Activated CD8-positive, alpha-beta memory T cell treated with anti-CD3 and anti-CD28 coated beads for 4 hours (primary cell): ENCODE measurements at places on chromosomes 12 and 14.

DNA sequence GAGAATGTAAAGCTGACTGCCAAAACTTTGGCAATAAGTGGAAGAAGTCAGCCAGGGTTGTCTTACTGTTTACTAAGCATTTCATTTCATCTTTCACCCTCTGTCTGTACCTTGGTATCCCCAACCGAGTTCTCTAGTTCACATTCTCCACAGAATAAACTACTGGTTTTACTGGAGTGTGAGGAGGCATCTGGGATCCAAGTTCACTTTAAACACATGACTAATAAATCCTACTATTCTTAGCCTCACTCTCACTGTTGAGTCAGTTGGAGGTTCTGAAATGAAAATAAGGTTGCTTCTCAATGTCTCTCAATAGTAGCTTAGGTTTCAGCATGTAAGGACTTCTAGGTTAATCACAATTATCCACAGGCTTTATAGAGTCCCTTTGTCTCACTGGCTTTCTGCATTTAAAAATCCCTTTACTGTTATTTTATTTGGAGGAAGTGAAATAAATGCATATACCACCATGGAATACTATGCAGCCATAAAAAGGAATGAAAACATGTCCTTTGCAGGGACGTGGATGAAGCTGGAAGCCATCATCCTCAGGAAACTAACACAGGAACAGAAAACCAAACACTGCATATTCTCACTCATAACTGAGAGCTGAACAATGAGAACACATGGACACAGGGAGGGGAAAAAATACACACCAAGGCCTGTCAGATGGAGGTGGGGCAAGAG is 95.8 kb downstream of the EPS8 start:
- DNase-seq: no peak

DNA sequence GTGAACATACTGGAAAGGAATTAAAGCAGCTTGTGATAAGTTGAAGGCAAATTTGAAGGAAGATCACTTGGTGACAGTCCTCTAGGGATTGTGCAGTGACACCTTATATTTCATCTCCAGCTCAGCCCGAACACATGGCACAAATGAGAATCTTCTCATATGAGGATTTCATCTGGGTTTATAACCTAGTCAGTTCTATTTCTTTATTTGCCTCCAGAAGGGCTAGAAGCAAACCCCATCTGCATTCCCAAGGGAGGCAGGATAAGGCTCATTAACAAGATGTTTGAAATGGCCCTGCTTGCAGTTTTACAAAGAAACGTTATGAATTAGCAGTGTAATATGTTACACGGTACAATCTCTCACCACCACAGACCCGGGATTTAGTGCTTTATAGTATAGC is 90.7 kb upstream of the KRR1 start:
- DNase-seq: no peak

DNA sequence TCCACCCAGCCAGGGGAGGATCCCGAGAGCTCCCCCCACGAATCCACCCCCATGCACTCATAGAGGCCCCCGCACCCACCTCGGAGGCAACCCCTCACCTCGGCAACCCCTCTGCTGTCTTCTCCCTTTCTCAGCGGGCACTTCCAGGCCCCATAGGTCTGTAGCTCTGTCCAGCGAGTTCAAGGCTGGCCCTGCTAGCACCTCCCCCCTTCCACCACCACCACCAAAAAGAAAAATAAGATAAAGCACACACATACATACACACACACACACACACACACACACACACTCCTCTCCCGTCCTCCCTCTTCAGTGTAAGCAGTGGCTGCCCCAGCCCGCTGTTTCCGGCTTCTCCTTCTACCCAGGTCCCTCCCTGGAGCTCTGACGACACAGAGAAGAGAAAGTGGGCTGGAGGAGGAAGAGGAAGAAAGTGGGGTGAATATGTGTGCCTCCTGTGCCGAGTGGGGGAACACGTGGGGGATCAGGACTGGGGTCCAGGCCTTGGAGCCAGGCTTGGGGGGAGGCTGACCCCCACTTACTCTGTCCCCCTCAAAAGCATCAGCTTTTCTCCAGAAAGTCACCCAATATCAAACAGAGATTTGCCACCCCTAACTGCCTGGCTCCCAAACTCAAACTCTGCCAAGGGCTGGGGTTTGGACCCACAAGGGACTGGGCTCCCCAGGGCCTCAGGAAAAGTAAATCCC is at the start of gene STAT6:
Gene STAT6 (minus strand): TSS at position 332 of the 704 bp plus-strand sequence. CDS start 3,084 bp downstream, outside the sequence.
- DNase-seq: peak; percentile 63

GRCh38 chr12:24945039-24945438 is 3.9 kb downstream of the BCAT1 start:
- DNase-seq: no peak

DNA sequence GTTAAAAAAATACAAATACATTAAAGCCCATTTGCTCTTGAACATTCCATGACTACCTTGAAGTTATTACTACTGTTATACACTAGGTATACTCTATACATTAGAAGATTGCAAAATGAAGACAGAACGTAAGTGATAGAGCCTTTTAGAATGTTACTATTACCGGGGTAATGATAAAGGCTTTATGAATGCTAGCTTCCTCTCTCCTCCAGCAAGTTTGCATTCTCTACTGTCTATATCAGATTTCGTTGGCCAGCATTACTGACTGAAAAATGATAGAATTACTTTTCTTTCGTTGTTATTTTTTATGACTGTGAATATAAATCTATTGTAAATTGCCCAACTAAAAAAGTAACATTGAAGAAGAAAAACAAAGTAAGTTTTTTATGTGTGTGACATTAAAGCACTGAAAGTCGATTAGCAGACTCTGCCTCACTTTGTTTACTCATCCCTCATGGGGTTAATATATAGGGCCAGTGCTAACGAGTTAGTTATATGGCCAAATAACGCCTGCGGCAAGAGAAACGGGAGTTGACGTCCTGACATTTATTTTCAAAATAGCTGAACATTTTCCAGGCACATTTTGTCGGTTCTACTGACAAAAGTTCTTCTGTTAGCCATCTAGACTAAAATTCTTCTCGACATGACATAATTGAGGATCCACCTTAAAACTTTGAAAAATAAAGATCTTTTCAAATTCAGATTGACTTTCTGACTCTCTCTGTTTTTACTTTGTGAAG is 163.8 kb upstream of the KITLG start:
- no peak for DNase-seq

- no peak for DNase-seq
These were observed 762 bp downstream of the PPP2R5E start for GRCh38 chr14:63542231-63542999.

- DNase-seq: no peak
These were observed 5.6 kb downstream of the FAM234B start for GRCh38 chr12:13049816-13050215.

DNA sequence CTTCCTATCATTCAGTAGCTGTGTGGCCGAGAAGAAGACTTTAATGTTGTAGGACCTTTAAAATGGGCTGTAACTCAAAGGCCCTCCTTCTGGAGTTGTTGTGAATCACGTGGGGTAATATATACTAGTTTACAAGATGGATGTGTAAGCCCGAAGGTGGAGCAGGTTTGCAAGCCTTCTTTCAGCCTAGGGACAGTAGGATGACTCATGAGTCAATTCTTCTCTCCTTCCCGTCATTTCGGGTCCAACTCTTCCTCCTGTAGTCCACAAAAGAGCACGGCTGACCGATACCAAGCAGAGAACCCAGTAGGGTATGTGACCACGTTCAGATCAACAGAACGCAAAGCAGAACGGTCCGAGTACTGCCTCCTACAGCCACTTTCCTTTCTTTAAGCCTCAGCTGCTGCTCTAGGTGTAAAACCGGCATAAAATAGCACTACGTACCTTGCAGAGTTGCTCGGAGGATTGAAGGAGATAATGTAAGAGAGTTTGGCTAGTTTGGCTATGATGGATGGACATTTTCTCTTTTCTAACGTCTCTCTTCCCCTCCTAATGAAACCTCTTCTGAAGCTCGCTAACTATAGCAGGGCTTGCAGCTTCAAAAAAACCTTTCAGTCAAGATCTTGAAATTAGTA is 1.3 kb upstream of the RASSF3 start:
- no peak for DNase-seq

- no peak for DNase-seq
These were observed 5.4 kb downstream of the CRACR2A start for GRCh38 chr12:3747543-3747942.

DNA sequence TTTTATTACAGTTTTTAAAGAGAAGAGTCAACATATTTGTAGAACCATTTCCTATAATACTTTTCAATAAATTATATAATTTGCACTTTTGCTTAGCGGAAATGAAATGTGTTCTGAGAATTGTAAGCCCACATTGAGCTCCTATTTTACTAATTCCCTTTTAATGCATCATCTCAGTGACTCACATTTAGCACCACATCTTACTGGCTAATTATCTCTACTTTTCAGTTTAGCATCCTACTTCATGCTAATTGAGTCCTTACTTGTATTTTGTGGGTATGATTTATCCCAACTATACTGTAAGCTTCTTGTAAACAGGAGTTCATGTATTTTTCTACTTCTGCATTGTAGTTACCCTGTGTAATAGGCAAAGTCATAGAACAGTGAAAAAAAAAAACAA is 67.5 kb downstream of the TMX1 start:
- DNase-seq: no peak

DNA sequence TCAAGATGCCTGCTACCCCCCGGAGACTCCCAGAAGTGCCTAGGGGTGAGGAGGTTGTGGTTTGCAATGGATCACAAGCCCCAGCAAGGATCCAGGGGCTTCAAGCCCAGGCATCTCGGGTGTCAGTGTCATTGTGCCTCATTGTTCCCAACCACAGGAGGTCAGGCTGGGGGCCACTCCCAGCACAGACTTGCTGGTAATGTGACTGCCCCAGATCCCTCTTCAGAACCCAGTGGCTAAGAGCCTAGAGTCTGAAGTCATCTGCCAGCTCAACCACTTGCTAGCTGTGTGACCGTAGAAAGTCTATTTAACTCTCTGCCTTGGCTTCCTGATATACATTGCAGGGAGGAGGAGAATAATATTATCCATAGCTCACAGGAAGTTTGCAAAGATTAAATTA is 7.7 kb upstream of the ASB2 start:
- DNase-seq: no peak

- no peak for DNase-seq
These were observed 157.5 kb downstream of the PLCZ1 start for GRCh38 chr12:18580291-18580690.

GRCh38 chr12:5416571-5416970 is 15.3 kb upstream of the NTF3 start:
- DNase-seq: no peak

DNA sequence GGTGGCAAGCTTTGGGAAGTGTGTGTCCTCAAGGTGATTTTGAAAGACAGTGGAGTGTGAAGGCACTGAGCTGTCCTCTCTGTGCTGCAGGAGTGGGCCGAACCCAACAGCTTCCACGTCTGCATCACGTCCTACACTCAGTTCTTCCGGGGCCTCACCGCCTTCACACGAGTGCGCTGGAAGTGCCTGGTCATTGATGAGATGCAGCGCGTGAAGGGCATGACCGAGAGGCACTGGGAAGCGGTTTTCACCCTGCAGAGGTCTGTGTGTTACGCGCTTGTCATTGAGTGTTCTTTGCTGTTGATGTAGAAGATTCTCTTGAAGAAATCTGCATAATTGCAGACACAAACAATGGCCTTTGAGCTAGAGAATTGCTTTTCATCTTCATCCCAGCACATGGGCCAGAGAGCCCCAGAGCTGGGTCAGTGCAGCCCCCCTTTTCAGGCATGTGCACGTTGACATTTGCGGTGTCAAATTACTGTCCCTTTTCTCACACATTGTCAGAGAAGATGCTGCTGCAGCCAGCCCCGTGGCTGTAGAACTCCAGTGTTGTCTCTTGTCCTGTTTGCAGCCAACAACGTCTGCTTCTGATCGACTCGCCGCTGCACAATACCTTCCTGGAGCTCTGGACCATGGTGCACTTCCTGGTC is 63.3 kb downstream of the EP400 start:
- no peak for DNase-seq

DNA sequence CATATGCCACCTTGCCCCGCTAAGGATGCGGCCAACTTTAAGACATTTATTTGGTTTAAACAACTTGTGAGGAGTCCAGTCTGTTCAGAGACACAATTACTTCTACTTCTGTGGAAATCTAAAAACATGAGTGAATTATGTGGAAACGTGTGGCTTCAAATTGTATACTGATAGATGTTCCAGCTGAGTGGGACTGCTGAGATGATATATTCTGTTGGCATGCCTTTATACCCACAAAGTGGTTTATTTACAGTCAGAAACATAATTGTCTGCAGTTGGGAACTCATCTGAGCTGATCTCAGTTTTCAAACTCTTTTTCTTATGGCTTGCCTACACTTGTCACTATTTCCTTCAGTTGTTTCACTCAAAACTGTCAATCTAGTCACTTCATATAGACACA is 67.8 kb downstream of the FLRT2 start:
- DNase-seq: no peak

GRCh38 chr14:69270795-69271708 is 11.1 kb downstream of the GALNT16 start:
- no peak for DNase-seq

- DNase-seq: no peak
These were observed 22.7 kb upstream of the IFNG-AS1 start for GRCh38 chr12:67966560-67966959.

DNA sequence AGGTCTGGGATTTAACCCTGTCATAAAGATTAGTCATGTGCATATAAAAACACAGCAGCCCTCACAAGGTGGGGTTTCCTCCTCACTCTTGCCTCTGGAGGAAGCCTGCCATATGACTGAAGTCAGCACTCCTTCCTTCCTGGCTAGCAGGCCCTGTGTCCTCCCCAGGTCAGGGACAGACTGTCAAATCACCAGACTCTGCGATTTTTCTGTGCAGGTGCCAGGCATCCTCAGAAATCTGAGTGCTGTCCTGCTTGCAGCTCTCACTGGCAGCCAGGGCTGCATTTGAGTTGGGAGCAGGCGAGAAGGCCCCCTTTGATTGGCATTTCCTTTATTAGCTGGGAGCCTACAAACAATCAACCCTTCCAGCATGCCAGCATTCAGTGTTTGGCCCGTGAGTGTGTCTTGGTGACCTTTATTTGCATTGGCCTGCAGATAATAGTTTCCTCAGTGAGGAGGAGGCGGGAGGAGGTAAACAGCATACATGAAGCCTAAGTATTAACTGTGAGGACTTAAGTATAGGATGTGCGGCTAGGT is 183.8 kb upstream of the ARHGAP5 start:
- no peak for DNase-seq
